Activated effector memory CD4-positive, alpha-beta T cell treated with Interleukin-2 at 50 U/mL for 16 hours (primary cell): ENCODE measurements at places on chromosomes 3 and 15.

DNA sequence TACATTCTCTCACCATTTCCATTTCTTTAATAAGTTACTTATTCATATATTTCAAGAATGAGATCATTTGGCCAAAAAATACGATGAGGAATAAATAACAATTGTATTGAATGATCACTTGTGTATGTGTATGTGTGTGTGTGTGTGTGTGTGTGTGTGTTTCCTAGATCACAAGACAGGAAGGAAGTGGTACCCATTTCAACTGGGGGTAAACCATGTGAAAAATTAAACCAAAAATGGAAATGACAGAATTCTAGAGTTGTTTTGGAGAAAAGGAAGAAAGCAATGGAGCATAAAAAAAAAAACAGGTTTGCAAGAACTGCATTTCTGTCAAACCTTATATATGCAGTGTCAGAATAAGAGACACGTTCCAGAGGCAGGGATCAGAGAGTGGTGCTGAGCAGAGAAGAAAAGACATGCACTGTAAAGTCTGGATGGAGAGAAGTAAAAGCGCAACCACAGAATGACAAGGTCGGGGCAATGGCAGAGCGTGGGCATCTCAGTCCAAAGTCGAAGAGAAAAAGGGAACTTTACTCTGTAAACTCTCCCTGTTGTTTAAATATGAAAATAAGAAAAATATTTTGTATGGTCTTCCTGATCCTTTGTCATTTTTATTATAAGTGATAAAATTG is 75.5 kb downstream of the PEX5L start:
- DNase-seq: no peak

- no peak for DNase-seq
Observed at GRCh38 chr3:125271127-125271526, 58.6 kb upstream of the SLC12A8 start.

- DNase-seq: no peak
Observed at GRCh38 chr15:50718700-50719125, 32.1 kb upstream of the TRPM7 start.

- DNase-seq: no peak
Observed at GRCh38 chr3:115581362-115582135, 41.8 kb upstream of the GAP43 start.

- DNase-seq: no peak
Observed at GRCh38 chr3:30324587-30324986, 281.8 kb upstream of the TGFBR2 start.

- no peak for DNase-seq
Observed at GRCh38 chr3:97680210-97680609, 84.3 kb upstream of the ARL6 start.
